Hypothalamus (tissue), 51 donors: ENCODE measurements at places on chromosomes 2 and 18.

GRCh38 chr2:51071191-51071590, 39.3 kb upstream of the NRXN1 start:
- no peak for DNase-seq

DNA sequence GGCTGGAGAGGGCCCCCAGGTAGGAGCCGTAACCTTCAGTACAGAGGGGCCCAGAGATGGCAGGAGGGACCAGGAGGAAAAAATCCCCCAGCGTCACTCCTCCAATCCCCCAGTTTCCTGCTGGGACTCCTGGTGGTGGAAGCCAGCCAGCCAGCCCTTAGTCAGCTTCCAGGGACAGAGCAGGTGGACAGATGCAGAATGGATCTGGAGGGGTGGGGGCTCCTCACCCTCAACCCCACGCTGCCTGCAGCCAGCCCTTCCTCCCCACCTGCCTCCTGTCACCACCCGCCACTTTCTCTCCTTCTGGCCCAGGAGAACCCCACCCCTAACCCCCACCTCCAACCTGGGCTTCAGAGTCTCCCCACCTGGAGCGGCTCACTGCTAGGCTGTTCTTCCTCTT, 21.1 kb downstream of the EMX1 start:
- no peak for DNase-seq

- no peak for DNase-seq
Observed at GRCh38 chr2:60820416-60821132, 60.8 kb upstream of the REL start.

DNA sequence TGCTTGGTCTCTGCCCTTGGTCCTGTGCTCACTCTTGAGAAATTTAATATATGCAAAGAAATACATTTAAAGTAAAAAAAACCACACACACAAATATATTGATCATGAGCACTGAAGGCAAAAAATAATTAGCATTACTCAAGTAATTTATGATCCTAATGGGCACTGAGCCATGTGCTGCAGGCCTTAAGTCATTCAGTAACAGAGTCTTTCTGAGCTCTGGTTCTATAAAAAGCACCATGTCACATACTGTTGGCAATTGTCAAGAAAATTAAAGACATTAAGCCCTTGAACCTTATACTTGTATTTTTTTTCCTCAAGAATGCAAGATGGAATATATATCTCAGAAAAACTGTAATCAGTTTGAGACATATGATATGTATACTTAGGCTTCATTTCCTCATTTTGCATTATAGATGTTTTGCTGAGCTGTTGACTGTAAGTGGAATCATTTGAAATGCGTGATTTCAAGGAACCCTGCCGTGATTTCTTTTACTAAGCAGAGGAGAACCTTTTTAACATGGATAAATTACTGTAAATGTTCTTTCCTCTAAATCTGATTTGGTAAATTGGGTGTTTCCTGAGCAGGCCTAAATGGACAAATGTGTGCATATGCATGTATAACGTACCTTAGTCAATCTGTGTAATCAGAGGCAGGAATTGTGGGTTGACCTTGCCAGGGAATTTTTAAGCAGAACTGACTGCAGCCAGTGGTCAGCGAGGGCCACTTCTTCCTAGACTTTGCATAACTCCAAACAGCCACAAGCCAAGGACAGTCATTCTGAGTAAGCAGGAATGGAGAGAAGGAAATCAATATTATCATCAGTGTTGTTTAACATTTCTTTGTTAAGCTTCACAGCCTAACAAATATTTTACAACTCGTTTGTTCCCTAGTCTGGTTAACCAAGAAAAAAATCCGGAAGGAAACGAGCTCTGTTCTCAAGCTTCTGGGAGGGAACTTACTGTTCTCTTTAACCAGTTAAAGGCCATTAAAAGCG, 191.5 kb upstream of the ATP5MC3 start:
- no peak for DNase-seq

DNA sequence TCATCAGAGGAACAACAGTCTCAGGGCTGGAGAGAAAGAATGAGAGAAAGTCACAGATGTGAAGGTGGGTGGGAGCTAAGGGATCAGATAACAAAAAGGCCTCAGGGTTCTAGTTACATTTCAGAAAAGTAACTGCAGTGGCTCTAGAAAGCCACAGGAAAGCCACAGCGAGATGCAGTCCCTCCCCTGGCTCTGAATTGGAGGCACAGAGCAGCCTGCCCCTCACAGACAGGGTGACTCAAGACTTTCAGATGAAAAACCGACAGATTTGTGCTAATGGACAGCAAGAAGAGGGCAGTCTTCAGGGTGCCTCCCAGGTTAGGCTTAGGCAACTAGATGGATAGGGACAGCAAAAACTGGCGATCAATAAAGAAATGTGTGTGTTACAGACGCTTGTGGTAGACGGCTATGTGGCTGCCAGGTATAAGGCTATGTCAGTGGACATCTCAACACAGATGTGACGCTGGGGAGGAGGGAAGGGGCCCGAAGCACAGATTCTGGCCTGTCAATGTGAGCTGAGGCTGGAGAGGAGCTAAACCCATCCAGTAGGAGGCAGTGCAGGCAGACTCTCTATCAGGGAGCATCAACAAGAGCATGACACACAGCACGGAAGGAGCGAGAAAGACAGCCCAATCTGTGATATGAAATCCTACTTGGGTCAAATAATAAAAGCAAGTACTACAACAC, 26.2 kb downstream of the UNC50 start:
- no peak for DNase-seq

GRCh38 chr2:206311026-206311425, 36.6 kb downstream of the ZDBF2 start:
- DNase-seq: no peak

DNA sequence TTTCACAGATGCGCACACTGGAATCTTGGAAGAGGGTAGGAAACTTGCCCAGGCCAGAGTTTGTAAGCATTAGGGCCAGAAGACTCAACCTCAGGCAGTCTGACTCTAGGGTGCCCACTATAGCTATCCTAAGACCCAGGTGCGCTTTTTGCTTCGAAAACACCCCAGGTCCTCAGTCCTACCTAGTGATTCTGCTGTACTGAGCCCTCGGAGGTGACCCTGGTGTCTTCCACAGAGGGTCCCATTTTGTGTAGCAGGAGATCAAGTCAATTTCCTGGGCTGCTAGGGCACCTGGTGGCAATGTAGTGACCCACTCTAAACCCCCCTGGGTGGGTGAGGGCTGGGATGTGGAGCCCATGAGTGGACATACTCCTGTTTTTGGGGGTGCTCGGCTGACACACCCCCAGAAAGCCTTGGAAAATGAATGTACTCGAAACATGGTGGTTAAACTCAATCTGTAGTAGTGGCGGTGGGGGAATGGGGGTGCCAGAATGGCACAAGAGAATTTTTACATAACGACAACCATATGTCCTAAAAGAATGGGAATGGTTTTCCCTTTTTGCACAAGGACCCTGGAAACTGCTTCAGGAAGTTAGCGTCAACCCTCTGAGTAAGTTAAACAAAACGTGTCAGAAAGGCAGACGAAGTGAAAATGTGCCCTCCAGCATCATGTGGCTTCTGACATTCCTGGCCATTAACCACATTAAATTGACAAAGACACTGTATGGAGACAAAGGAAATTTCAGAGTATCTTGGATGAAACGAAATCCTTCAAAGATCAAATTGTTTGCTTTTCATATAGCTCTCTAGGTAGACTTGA, 218.0 kb upstream of the COPS8 start:
- DNase-seq: no peak

GRCh38 chr2:45629971-45630370, 18.9 kb upstream of the SRBD1 start:
- no peak for DNase-seq

GRCh38 chr2:159817283-159817682, 19.3 kb upstream of the CD302 start:
- no peak for DNase-seq

GRCh38 chr2:20093263-20094141, 42.1 kb upstream of the LAPTM4A start:
- no peak for DNase-seq

DNA sequence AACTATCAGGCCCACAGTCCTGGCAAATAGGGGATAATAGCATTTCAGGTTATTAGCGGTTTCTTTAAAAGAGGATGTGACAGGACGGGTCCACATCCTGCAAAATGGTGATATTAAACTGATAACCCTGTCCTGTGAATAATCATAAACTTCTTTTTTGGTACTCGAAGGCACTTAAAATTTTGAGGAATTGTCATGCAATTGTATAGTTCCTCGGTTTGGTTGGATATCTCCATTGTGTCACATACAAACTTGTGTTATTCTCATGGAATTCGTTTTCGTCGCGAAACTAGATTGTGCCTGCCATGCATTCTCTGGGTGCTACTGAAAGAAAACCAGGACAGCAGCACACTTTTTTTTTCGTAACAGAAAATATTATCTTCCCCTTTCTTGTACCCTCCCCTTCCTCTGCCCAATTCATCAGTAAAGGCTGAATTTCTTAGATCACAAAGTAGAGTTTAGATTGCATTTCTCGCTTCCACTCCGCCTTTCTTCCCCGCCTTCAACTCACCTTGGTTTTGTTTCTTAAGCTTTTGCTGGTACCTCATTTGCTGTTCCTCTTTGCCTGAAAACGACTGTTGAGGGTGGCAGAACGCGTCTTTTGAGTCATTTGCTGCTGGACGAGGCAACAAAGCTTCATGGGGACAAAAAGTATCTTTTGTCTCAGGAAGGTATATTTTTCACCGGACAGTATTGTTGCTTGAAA, 1.3 kb downstream of the CERS6 start:
- DNase-seq: no peak

GRCh38 chr2:128303095-128303791, 15.4 kb downstream of the HS6ST1 start:
- DNase-seq: no peak

DNA sequence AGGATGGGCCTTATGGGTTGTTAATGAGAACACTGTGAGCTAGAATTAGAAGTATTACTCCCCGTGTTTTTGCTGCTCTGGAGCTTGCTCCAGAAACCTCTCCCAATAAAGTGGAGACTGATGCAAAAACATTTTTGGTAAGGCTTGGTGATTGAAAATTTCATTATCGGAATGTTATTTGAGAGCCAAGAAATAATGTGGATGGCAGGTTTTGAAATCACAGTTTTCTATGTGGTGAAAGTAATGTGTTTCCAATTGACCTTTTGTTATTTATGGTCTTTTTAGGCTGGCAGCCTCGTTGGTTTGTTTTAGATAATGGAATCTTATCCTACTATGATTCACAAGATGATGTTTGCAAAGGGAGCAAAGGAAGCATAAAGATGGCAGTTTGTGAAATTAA, 5.1 kb downstream of the PLEKHA3 start:
- no peak for DNase-seq

- DNase-seq: no peak
Observed at GRCh38 chr2:174965992-174966744, 39.0 kb downstream of the CHN1 start.
